ENCODE measurements at places on chromosomes 11 and 22.

- peak; percentile 31 for DNase-seq
Observed at GRCh38 chr11:109680127-109680526, 258.1 kb downstream of the C11orf87 start.

GRCh38 chr11:128424851-128425285, 162.5 kb downstream of the ETS1 start:
- no peak for DNase-seq

- no peak for DNase-seq
Observed at GRCh38 chr11:6654281-6655019, 1.2 kb downstream of the DCHS1 start.

DNA sequence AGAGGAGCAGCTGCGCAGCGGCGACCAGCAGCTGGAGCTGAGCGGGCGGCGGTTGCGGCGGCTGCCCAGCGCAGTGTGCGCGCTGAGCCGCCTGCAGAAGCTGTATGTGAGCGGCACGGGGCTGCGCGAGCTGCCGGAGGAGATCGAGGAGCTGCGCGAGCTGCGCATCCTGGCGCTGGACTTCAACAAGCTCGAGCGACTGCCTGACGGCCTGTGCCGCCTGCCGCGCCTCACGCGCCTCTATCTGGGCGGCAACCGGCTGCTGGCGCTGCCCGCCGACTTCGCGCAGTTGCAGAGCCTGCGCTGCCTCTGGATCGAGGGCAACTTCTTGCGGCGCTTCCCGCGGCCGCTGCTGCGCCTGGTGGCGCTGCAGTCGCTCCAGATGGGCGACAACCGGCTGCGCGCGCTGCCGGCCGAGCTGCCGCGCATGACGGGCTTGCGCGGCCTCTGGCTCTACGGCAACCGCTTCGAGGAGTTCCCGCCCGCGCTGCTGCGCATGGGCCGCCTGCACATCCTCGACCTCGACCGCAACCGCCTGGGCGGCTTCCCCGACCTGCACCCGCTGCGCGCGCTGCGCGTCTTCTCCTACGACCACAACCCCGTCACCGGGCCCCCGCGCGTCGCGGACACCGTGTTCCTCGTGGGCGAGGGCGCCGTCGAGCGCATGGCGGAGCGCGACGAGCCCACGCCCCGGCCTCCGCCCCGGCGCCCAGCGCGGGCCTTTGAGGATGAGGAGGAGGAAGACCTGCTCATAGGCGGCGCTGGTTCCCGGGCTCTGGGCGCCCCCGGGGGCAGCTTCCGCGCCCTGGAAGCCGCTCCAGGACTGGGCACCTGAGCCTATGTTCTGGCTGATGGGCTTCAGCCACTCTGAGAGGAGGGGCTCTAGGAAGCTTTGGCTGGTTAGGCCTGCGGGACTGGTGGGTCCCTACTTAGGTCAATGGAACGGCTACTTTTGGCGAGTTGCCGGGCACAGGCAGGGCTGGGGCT, 787 bp downstream of the LRRC10B start:
- DNase-seq, result peak; percentile 47

DNA sequence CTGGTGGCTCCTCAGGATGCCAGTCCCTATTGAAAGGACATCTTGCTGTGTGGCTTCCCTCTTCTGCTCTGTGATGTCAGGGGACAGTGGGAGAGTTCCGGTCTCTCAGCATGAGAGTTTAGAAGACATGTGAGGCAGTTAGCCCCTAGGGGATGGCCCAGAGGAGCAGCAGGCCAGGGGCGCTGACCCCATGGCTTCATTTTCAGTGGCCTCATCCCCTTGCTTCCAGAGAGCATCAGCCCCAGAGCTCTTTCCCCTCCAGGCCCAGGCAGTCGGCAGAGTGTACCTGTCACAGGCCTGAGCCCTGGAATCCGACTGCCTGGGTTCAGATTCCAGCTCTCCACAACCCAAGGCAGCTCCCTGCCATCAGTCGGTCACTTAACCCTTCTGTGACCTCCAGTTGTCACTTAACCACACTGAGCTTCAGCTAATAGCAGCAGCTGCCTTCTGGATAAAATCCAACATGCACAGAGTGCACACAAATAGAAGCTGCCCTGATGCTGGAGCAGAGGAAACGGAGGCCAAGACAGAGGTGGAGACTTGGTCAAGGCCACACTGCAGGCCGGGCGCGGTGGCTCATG, 14.1 kb upstream of the LRRC10B start:
- DNase-seq, result no peak

Measured in foreskin keratinocyte (primary cell).